Gastrocnemius medialis (tissue), 4 donors: ENCODE measurements at places on chromosomes 12 and 14. TPM values are rescaled to one million over a fixed set of nuclear protein-coding genes. Genes with fewer than 3 reads are reported as not detected.

Gene CLEC1B
- 0.53 TPM for total RNA-seq

Gene DNAJC22
- not detected for total RNA-seq

Gene RD3L
- not detected for total RNA-seq

Gene GLT8D2
- 0.41 TPM for total RNA-seq

Gene CD163
- 28.3 TPM for total RNA-seq

Gene ERP27
- total RNA-seq, result not detected

Gene SLIRP
- 352 TPM for total RNA-seq

Gene PA2G4
- total RNA-seq, result 204 TPM

Gene ACOT6
- total RNA-seq, result not detected

Gene EID3
- total RNA-seq, result 0.92 TPM

GRCh38 chr12:4392223-4392742 is 12.8 kb upstream of the FGF23 start:
- H3K27me3 ChIP-seq, result no peaks in the 10 kb centered on the region
- no peak overlapping the region for H3K4me3 ChIP-seq
- no peak overlapping the region for H3K27ac ChIP-seq
- H3K4me1 ChIP-seq, result no peaks in the 10 kb centered on the region
- no peak for DNase-seq

DNA sequence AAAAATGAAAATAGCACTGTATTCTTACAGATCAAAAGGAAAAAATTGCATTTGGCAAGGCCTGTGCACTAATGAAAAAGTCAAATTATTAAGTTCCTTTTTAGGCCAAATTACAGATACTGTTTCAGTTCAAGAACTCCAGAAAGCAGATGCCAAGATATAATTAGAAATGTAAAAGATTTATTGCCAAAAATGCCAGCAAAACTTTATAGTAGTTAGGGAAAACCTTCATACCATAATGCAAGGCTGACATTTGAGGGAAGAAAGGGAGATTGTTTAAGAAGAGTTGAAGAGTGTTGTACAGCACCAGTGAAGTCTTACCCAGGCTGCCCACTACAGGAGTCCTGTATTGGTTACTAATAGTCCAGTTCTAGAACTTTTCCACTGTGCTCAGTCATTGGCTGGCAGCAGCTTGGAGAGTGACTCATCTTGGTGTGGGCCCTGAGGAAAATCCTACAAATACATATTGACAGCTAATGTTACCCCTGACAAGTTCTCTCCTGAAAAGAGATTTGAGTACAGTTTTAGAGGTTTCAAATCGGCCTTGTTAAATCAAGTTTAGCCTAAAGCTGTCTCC is 600.4 kb downstream of the C12orf50 start:
- H3K36me3 ChIP-seq, result no peaks in the 10 kb centered on the region
- no peak overlapping the region for H3K4me3 ChIP-seq
- DNase-seq, result no peak
- H3K27ac ChIP-seq, result no peak overlapping the region

GRCh38 chr12:130480887-130481286 is 143.2 kb downstream of the PIWIL1 start:
- no peak overlapping the region for H3K27ac ChIP-seq
- H3K36me3 ChIP-seq, result no peaks in the 10 kb centered on the region
- no peak overlapping the region for H3K4me3 ChIP-seq

GRCh38 chr14:101186544-101186943 is 283.0 kb upstream of the RTL1 start:
- no peaks in the 10 kb centered on the region for H3K4me1 ChIP-seq
- no peak for DNase-seq
- no peak overlapping the region for H3K27ac ChIP-seq
- no peaks in the 10 kb centered on the region for H3K36me3 ChIP-seq
- no peak overlapping the region for H3K4me3 ChIP-seq
- no peaks in the 10 kb centered on the region for H3K27me3 ChIP-seq

DNA sequence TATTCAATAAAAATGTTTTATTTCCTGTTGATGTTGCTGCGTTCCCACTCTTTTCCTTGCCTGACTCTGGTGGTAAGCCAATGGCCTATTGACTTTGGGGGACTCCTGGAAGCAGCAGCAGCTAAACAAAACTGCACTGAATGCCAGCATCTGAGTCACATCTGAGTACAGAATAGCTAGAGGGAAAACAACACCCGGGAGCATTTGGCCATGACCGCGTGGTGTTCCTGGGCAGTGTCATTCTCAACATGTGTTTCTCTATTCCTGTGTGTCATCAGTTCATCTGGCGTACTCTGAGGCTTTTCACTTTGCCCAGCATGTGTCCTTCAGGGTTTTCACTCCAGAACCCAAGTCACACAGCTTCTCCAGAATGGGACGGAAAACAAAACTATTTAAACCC is 238.8 kb downstream of the PAWR start:
- DNase-seq, result peak; percentile 37
- no peaks in the 10 kb centered on the region for H3K4me1 ChIP-seq
- H3K36me3 ChIP-seq, result no peaks in the 10 kb centered on the region
- no peak overlapping the region for H3K27ac ChIP-seq
- no peak overlapping the region for H3K4me3 ChIP-seq
- H3K27me3 ChIP-seq, result no peaks in the 10 kb centered on the region

DNA sequence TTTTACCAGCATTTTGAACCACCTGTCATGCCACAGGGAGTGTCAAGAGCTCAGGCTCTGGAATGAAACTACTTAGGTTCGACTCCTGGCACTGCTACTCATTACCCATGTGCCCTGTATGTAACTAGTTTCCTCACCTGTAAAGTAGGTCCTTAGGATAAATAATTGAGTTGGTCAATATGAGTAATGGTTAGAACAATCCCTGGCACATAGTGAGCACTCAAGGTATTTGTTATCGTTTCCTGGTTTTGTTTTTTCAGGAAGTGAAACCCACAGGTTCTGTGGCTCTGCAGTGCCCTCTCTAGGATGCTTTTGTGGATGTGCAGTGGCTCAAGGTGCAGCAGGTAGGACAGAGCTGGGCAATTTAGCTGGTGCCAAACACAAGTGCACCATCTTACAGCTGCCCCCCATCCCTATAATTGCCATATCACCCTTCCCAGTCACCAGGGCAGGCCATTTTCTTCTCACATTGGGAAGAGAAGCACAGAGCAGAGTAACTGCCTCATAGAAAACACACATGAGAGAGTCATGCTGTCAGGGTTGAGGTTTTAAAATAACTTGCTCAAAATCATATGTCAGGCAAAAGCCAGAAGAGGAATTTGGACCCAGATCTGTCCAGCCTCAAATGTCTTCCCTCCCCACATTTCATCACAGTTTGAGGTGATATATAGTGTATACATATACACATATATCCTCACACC is 297.5 kb downstream of the RPAP3 start:
- H3K4me1 ChIP-seq, result no peaks in the 10 kb centered on the region
- H3K36me3 ChIP-seq, result no peaks in the 10 kb centered on the region
- H3K27me3 ChIP-seq, result no peaks in the 10 kb centered on the region
- H3K27ac ChIP-seq, result no peak overlapping the region

DNA sequence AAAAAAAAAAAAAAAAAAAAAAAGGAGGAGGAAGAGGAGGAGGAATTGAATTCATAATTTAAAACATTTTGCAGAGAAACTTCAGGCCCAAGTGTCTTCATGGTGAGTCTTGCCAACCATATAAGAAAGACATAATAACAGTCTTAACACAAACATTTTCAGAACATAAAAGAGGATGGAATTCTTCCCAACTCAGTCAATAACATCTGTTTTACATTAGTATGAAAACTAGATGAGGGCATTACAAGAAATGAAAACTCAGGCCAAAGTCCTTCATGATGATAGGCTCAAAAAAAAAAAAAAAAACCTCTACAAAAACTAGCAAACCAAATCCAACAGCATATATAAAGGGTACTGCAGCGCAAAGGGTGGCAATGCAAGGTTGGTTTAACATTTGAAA is 151.6 kb downstream of the FOXA1 start:
- no peaks in the 10 kb centered on the region for H3K27me3 ChIP-seq
- H3K4me1 ChIP-seq, result no peaks in the 10 kb centered on the region
- H3K36me3 ChIP-seq, result no peaks in the 10 kb centered on the region
- no peak overlapping the region for H3K4me3 ChIP-seq
- DNase-seq, result no peak
- H3K27ac ChIP-seq, result no peak overlapping the region

DNA sequence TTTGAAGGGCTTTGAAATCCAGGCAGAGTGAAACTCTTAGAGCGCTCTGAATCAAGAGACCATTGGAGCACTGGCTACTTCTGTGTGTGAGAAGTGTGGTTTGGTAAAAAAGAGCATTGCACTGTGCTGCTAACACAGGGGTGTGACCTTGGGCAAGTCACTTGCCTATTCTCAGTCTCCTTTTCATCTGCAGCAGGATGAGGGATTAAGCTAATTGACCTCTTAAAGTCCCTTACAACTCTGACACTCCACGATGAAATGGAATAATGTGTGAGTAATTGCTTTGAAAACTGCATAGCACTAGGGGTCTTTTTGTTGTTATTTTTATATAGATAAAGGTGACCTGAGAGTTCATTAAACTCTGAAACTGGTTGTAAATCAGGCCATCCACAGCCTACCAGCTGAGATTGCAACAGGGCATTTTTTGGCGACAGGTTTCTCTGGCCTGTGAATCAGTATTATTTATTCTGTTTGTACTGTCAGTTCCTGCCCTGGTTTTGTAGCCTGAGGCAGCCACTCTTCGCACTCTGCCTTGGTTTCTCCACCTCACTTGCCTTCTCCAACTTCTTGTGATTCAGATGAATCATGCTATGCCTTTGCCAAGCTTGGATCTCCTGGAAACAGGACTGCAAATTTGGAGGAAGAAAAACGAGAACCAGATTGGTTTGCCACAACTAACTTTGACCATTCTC is 159.9 kb upstream of the PARP11 start:
- H3K4me1 ChIP-seq, result no peaks in the 10 kb centered on the region

- no peak overlapping the region for H3K4me3 ChIP-seq
- H3K4me1 ChIP-seq, result no peaks in the 10 kb centered on the region
- H3K27ac ChIP-seq, result no peak overlapping the region
- DNase-seq, result no peak
- no peaks in the 10 kb centered on the region for H3K36me3 ChIP-seq
Observed at GRCh38 chr12:125983784-125984500, 918.7 kb downstream of the AACS start.

DNA sequence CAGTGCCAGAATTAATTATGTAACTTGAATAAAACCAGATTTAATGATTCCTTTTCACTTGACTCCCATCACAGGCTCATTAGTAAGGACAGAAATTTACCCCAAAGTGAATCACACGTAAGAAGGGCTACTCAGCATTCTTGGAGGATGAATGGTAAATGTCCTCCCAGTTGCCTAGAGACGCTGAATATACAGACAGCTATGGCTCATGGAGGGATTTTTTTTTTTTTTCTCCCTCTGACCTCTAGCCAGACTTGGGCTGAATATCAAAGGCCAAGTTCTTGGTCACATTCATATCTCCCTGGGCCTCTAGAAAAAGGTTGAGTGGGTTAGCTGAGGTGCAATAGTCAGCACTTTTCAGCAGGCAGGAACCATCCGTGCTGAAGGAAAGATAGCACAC is 77.5 kb downstream of the PHLDA1 start:
- H3K27ac ChIP-seq, result no peak overlapping the region
- H3K4me1 ChIP-seq, result no peaks in the 10 kb centered on the region
- H3K36me3 ChIP-seq, result no peaks in the 10 kb centered on the region
- H3K4me3 ChIP-seq, result no peak overlapping the region
- no peak for DNase-seq
- no peaks in the 10 kb centered on the region for H3K27me3 ChIP-seq

GRCh38 chr14:104580961-104581360 is 1.4 kb downstream of the C14orf180 start:
- peaks cover 58% of the 10 kb centered on the region for H3K4me1 ChIP-seq
- H3K4me3 ChIP-seq, result no peak overlapping the region
- peak; percentile 33 for DNase-seq
- H3K27ac ChIP-seq, result peak overlapping the region; percentile 90

DNA sequence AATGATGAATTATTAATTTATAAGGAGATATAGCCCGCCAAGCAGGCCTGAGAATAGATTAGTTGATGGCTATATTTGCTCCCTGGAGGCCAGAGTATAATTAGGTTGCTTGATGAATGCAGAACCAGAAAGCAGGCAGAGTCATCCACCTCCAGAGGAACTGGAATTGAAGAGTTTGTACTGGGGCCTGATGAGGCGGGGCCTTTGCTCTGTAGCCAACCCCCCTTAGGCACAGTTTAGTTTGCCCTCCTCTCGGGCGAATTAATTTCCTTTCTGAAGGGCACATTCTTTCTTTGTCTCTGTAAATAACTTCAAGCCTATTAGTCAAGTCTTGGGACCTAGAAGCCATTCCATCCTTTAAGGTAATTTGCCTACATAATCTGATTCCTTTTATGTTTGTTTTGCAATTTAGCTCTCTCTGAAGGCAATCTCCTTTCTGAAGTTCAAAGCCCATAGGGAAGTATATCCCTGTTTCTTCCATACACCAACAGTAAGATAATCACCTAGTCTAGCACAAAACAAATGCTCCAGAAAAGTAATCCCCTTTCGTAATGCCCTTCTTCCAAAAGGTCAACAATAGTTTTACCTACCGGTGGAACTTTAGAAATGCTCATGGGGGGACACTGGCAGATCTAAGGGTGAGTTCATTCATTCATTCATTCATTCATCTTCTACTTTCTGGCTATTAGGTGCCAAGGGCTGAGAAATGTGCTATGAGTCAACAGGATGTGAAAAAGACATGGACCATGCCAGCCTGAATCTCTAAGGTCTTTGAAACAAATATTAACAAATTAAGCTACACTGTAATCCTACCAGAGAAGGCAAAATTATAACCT is 84.8 kb upstream of the NUDT4 start:
- H3K27ac ChIP-seq, result no peak overlapping the region
- H3K27me3 ChIP-seq, result no peaks in the 10 kb centered on the region
- no peak for DNase-seq
- no peak overlapping the region for H3K4me3 ChIP-seq
- no peaks in the 10 kb centered on the region for H3K4me1 ChIP-seq

- H3K4me1 ChIP-seq, result no peaks in the 10 kb centered on the region
- peaks cover 9% of the 10 kb centered on the region for H3K36me3 ChIP-seq
- no peak overlapping the region for H3K27ac ChIP-seq
- DNase-seq, result no peak
- H3K4me3 ChIP-seq, result no peak overlapping the region
- no peaks in the 10 kb centered on the region for H3K27me3 ChIP-seq
Observed at GRCh38 chr12:40238266-40238902, 13.6 kb downstream of the LRRK2 start.

DNA sequence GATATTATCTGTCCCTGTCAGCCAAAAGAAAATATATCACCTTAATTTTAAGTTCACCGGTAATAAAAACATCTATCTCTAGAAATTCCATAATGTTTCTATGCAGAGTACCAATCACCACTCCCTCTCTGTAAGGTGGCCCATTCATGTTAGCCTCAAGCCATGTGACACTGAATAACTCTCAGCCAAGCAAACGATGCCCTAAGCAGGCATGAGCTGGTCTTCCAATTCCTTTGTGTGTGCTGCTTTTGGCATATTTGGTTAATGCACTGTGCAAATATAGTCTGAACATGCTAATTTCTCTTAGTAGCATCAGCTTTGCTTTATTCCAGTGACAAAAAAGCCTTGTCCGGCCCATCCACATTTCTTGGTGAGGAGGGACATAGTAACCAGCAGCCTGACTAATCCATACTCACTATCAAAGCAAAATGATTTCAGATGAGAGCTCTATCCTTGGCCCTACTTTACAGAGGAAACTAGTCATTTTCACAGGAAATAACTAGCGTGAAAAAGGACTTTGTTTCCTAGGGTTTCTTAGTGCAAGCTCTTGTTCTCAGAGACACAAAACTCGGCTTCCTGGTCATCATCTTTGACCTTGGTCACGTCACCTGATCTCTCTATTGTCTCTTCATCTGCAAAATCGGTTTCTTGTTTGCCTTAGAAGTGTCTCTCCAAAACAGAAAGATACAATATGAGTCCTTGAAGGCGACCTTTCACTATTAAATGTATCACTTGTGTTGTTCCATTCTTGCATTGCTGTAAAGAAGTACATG is 59.2 kb upstream of the RTRAF start:
- no peak for DNase-seq
- H3K27ac ChIP-seq, result no peak overlapping the region
- no peaks in the 10 kb centered on the region for H3K27me3 ChIP-seq
- H3K4me3 ChIP-seq, result no peak overlapping the region
